ENCODE measurements at places on chromosomes 12 and 14.

- no peak for DNase-seq
These were observed 1.6 kb upstream of the HHIPL1 start for GRCh38 chr14:99643343-99643742.

- no peak for DNase-seq
These were observed 46.9 kb downstream of the PRMT8 start for GRCh38 chr12:3537719-3538465.

- DNase-seq = no peak
These were observed 24.0 kb upstream of the TSPAN11 start for GRCh38 chr12:30902596-30902995.

DNA sequence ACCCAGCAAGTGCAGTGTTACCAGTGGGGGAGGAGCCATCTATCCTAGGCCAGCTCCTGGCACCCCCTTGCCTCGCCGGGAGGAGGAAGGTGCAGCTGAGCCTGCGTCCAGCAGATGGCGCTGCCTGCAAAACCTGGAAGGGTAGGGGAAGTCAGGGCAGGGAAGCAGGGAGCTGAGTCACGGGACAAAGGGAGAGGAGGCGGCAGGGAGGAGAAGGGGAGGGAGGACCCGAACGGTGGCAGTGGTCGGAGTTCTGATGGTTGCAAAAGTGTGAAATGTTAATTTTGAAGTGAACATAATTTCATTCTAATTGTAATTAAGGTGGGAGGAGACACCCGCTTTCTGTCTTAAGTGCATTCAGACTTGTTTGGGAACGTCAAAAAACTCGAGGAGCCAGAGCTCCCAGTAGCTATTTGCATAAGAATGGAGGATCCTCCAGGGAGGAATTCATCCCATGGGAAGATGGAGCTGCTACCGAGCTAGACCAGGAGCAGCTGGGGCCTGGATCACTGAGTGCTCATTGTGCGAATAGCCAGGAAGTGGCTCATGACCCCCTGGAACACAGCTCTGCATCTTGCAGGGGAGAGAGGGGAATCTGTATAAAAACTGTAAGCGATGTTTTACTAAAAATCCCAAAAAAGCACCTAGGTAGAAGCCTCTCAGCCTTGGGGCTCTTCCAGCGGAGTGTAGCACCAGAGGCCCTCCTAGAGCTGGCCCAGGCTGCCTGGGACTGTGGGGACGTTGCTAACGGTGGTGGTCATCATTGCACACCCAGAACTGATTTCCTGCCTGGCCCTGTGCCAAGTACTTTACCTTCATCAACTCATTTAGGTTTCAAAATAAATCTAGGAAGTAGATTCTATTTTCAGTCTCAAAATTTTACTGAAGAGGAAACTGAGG is 59.5 kb downstream of the EMP1 start:
- DNase-seq = peak; percentile 93

DNA sequence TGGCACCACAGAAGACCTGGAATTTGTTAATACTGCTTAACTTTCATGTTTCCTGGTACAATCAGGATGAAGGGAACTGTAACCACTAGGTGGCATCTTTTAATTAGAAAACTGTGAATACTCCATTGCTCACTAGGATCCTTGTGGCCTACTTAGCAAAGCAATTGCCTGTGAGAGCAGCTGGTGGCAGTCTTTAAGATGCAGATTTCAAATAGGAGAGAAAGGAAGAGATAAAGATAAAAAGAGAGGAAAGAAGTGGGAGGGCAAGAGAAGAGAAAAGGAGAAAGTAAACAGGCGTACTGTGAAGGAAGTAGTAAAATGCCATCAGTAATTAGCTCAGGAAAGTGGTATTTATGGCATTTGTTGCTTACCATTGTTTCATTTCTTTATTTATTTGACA is 114.5 kb downstream of the RAD51B start:
- peak; percentile 94 for DNase-seq

DNA sequence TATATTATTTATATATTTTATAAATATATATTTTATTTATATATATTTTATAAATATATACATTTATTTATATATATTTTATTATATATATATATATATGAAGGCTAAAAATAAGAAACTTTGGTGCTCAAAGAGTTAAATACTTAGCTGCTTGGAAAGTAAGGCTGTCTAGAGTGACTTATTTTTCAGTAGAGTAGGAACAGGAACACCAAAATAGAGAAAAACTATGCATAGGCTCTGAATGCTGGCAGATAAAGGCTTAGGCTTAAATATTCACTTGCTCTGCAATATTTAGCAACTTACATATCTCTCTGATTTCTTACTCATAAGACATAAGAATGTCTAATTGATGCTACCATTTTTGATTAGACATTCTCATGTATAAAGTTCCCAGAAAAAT is 991.2 kb downstream of the VRK1 start:
- no peak for DNase-seq

GRCh38 chr12:93287149-93287548 is 90.6 kb upstream of the NUDT4 start:
- DNase-seq = no peak

All from fibroblast of villous mesenchyme (primary cell).